ENCODE measurements at places on chromosomes 5 and 9.

GRCh38 chr5:141869040-141869439, 9.2 kb downstream of the PCDH1 start:
- no peak for DNase-seq

- DNase-seq, result no peak
Observed at GRCh38 chr9:84874596-84874995, 205.1 kb downstream of the NTRK2 start.

- DNase-seq, result no peak
Observed at GRCh38 chr9:128232528-128233428, 29.6 kb downstream of the DNM1 start.

DNA sequence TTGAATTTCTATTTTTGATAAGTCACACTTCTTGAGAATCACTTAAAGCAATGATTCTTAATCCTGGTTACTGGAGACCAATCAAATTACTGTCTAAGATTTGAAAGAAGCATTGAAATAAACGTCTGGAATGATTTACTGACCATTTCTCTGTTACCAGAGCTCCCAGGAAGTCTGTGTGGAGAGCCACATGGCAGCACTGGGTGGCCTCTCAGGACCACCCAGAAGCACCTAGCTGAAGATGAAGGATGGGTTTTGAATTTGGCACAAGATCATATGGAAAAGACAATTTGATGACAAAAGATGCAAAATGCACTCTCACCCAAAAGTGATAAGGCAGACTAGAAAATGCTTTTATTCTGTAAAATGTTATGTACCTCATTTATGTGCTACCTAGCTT, 30.4 kb downstream of the IARS1 start:
- DNase-seq, result no peak

GRCh38 chr9:136265561-136266355, 20.1 kb upstream of the QSOX2 start:
- no peak for DNase-seq

DNA sequence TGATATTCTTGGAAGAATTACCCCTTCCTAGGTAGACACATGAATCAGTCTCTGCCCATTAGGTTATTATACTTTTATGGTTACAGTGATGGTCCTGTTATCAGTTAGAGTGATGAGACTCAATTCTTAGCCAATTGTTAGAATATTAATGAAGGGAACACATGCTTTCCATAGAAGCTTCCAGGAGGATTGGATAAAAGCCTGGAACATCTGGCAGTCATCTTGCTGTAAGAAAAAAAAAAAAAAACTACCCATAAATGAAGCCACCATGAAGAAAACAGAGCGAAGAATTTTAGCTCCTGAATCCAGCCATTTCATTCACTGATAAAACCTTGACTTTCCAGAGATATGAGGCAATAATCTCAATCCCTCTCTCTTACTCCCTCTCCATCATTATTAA, 262.5 kb upstream of the GRIN3A start:
- DNase-seq, result no peak
